ENCODE measurements at places on chromosomes 2 and 18.

DNA sequence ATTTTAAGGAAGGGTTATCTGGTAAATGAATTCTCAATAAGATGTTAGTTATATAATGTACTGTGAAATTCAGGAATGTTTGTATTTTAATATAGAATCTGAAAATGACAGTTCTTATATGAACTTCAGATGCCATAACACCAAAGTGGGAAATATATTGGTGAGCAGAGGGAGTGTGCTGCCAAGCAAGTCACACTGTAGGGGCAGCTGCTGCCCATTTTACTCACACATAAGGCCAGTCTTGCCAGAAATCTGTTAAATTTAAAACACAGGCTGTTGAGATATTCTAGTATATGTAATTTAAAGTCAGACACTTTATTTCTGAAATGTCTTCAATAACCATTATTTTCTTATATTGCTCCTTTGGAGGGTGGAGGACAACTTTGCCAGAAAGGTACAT is 34.6 kb upstream of the C1GALT1C1L start:
- DNase-seq, result no peak

DNA sequence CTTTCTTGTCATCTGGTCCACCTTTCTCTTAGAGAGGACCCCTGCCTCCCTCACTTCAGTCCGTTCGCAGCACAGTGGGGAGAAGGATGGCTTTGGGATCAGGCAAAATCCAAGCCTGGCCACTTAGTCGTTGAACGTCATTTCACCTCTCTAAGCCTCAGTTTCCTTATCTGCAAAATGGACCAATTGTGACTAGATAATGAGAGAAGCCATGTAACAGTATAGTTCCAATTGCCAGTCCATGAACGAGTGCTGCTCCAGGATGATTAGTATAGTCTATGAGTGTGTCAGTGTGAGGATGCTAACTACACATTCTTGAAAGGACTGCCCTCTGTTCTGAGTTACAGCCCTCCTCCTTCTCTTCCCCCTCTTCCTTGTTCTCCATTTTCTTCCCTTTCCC is 1.1 kb downstream of the INHA start:
- DNase-seq, result peak; percentile 86

GRCh38 chr2:103664690-103665089 is 902.9 kb downstream of the TMEM182 start:
- DNase-seq, result no peak

GRCh38 chr2:127695491-127696472 is 5.5 kb upstream of the SFT2D3 start:
- no peak for DNase-seq

- DNase-seq, result no peak
Measured at GRCh38 chr2:126896471-126896870, 2.2 kb upstream of the TEX51 start.

- no peak for DNase-seq
Measured at GRCh38 chr2:215748446-215748845, 264.9 kb downstream of the MREG start.

DNA sequence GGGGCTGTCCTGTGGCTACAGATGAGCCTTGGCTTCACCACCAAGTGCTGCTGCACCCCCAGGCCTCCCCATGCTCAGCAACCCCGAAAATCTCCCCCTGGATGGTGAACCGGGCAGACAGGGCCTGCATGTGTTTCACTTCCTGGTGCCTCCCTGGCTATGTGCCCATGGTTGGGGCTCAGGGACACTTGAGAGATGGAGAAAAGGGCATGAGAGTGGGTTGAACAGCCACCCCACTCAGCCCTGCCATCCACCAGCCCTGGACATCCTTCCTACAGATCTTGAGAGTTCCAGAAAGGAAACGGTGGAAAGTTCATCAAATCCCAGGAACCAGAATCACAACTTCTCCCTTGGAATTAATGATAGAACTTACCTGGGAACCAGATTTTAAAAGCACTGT is 74.7 kb upstream of the TEX51 start:
- DNase-seq, result no peak

- DNase-seq, result no peak
Measured at GRCh38 chr2:18336975-18337374, 223.5 kb downstream of the RDH14 start.

- DNase-seq, result no peak
Measured at GRCh38 chr2:238108423-238109183, 8.5 kb downstream of the ESPNL start.

GRCh38 chr2:237192881-237193280 is 107.2 kb downstream of the COPS8 start:
- no peak for DNase-seq

DNA sequence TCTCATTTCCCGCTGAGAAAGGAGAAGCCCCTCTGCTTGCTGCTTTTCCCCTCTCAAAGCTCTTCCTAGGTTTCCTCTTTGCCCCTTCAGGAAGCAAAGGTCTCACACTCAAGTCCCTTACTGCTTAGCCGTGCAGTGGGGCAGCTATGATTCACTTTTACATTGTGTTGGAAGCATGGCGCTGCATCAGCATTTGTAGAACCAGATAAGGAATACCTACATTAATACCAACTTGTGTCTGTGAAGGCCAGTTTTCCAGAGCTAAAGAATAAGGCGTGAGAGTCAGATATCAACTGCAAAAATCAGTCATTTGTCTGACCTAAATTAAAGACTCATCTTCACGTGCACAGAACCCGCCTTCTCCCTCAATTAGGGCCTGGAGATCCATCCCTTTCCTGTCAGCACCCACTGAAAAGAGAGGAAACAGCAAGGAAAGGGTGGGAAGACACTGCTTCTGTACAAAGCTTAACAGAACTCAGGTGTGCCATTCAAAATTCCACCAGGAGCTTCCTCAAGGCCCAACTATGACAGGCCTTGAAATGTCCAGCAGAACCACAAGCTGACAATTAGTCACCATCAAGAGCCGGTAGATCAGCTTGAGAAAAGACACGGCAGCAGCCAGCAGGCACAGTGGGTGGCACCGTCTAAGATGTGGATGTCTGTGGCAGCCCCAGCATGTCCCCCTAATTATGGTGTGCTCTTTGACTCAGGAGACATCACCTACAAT is 16.1 kb upstream of the XDH start:
- DNase-seq, result no peak

DNA sequence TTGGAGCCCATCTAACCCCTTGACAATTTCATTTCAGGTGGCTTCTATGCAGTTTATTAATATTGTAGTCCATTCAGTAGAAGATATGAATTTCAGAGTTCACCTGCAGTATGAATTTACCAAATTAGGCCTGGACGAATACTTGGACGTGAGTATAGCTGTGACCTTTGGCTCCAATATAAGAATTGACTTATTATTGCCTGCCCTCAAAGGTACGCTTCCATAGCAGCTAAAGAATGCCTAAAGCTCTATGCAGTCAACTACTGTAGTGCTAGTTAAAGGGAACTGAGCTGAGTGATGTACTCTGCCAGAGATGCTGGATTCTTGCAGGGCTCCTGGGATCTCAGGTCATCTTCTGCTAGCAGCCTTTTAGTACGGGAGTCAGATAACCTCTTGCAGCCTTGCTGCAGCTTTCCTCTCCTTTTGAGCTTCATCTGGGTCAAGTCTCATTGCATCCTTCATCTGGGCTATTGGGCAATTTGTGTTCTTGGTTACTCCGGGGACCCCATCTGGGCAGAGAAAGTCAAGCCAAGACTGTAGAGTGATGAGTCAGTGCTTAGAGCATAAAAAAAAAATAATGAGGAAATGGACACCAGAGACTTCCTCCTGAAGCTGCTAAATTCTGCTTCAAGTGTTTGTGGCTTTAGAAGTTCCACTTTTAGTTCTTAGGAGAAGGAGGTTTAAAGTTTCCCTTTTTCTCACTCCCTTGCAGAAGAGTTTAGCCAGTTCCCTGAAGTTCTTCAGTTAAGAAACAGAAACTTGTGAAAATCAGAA is 105.6 kb downstream of the PRPF40A start:
- DNase-seq, result peak; percentile 100

Data from Kasumi-1 (cell line).